Caco-2 (cell line): ENCODE measurements at places on chromosomes 13 and 19.

GRCh38 chr13:101618440-101619187, 166.1 kb downstream of the ITGBL1 start:
- no peak for DNase-seq

DNA sequence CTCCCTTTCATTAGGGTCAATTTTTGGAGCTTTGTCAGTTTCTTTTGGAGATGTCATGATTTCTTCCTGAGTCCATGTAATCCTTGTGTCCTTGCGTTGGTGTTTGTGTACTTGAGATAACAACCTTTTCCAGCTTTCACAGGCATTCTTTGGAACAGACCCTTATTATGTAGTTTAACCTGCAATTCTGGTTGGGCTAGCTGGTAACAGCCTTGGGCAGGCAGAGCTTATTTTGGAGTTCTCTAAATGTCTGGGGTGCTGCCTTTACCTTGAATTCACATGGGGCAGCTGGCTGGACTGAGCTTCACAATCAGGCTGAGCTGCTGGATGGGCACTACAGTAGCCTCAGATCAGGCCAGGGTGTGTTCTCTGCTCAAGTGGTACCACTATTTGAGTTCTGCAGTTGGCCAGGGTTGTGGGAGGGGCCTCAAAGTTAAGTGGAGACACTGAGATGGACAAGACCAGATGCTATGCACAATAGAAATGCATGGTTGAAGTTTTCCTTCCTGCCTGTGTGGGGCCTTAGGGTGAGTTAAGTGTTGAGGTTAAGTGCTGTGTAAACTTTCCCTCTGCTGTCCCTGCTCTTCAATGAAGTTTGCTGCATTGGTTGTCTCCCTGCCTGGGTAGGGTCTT, 277.3 kb downstream of the ATP8A2 start:
- DNase-seq, result peak; percentile 16

- DNase-seq, result no peak
Observed at GRCh38 chr19:33296488-33296971, 5.8 kb downstream of the CEBPA start.

DNA sequence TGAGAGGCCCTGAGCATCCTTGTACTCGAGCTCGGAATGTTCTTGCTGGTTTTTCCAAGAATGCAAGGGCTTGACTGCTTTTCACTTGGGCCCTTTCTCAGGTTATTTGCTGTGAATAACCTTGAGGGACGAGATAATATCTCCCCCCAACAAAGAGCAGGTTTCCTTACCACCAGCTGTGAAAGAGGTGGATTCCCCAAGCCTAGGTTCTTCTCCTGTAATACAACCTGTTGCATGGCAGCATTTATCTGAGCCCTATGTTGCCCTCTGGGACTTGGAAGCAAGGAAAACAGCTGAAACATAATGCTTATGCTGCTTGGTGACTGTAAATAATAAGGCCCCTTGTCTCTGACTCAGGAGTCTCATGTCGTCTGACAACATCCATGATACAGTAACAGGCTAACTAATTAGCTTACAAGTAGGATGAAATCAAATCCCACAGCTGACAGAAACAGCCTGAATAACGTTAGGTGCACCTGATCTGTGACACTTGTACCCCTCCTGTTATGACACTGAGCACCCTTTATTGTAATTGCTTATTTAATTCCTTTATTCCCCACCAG, 43.6 kb upstream of the RCBTB2 start:
- DNase-seq, result no peak

GRCh38 chr19:33813391-33814101, 16.9 kb downstream of the KCTD15 start:
- DNase-seq, result no peak

- no peak for DNase-seq
Observed at GRCh38 chr13:45051315-45051714, 62.0 kb downstream of the GPALPP1 start.
